ENCODE measurements at places on chromosomes 3 and 15.
A peak's percentile ranks its signal among the peaks of the same experiment; 100 is the strongest.

GRCh38 chr3:47193871-47194859 lies 30.3 kb upstream of the SETD2 start:
- H3K27ac ChIP-seq = no peak overlapping the region
- H3K4me3 ChIP-seq = no peak overlapping the region
- H3K27me3 ChIP-seq = no peaks in the 10 kb centered on the region

- H3K36me3 ChIP-seq = no peaks in the 10 kb centered on the region
- no peak overlapping the region for H3K4me3 ChIP-seq
- H3K27ac ChIP-seq = peak overlapping the region; percentile 8
- H3K27me3 ChIP-seq = no peaks in the 10 kb centered on the region
Measured at GRCh38 chr3:10198761-10199649, 34.3 kb downstream of the IRAK2 start.

DNA sequence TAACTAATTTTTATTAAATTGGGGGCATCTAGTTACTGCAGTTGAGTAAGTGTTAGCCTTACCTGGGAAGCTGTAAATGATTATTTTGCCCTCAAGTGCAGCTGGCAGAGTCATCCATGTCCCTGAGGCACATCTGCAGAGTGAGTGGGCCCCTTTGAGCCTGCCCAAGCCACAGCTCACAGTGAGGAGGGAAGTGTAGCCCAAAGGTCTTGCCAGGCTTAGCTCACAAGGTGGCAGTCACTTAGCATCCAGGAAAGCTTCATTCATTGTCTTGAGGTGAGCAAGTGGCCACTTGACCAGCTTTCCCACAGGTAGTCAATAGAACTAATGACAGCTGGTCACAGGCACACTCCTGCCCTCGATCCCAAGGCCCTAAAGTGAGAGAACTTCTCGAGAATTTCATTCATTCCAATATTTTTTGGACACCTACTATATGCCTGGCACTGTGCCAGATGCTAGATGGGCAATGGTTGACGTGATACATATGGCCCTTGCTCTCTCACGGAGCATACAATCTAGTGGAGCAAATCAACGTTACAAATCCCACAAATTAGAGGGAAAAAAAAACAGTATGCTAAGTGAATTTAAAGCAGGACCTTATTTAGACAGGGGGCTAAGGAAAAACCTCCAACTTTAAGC lies 163.3 kb upstream of the IL12A start:
- H3K27ac ChIP-seq = no peak overlapping the region
- peaks cover 16% of the 10 kb centered on the region for H3K4me1 ChIP-seq
- no peak for DNase-seq
- H3K27me3 ChIP-seq = no peaks in the 10 kb centered on the region

DNA sequence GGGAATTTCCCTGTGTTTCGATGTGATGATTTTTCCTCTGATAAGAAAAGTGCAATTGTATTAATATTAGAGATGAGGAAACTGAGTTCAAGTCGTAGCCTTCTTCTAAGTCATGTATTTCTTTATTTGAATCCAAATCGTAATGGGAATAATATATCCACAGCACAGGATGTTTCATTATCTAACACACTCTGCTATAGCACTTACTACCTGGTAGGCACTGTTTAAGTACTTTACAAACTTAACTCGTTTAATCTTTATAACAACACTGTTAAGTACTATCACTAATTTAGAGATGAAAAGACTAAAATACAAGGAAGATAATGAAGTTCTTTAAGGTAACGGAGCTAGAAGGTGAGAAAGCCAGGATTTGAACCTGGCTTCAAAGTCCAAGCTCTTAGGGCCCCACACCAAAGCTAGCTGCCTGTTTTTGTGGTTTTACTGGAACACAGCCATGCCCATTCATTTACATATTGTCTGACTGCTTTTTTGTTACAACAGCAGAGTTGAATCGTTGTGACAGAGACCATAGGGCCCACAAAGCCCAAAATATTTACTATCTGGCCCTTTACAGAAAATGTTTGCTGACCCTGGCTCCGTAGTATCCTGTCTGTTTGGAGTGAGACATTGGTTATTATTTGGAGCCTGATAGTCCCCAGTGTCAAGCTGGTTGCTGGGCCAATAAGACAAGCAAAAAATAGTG lies 9.6 kb upstream of the ATP13A3 start:
- no peak for DNase-seq
- H3K27me3 ChIP-seq = no peaks in the 10 kb centered on the region
- H3K4me1 ChIP-seq = peaks cover 14% of the 10 kb centered on the region
- H3K4me3 ChIP-seq = no peak overlapping the region

GRCh38 chr3:185042312-185043050 lies 110.4 kb downstream of the C3orf70 start:
- DNase-seq = peak; percentile 62
- H3K4me3 ChIP-seq = no peak overlapping the region
- no peaks in the 10 kb centered on the region for H3K36me3 ChIP-seq
- peaks cover 4% of the 10 kb centered on the region for H3K4me1 ChIP-seq
- no peaks in the 10 kb centered on the region for H3K27me3 ChIP-seq
- H3K27ac ChIP-seq = no peak overlapping the region

DNA sequence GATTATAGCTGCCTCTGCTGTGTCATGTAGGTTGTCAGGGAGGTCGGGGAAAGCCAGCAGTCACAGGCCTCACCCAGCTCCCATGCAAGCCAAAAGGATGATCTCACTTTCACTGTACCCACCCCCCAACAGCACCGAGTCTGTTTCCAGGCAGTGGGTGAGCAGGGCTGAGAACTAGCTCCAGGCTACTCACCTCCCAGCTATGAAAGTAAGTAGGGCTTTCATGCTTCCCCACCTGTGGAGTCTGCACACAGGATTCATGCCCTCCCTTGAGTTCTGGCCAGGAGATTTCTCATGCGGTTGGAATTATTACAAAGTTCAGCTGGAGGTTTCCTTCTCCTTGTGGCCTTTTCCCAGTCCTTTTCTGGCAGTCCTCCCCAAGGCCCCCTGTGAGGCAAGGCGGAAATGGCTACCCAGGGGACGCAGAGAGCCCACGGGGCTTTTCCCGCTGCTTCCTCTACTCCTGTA lies 356.2 kb downstream of the SV2B start:
- H3K36me3 ChIP-seq = no peaks in the 10 kb centered on the region
- no peak overlapping the region for H3K27ac ChIP-seq
- H3K27me3 ChIP-seq = no peaks in the 10 kb centered on the region
- no peak overlapping the region for H3K4me3 ChIP-seq
- H3K4me1 ChIP-seq = no peaks in the 10 kb centered on the region

GRCh38 chr3:129398803-129399144 lies 29.7 kb downstream of the EFCAB12 start:
- H3K4me1 ChIP-seq = no peaks in the 10 kb centered on the region
- no peaks in the 10 kb centered on the region for H3K36me3 ChIP-seq

- no peak for DNase-seq
- H3K36me3 ChIP-seq = no peaks in the 10 kb centered on the region
- H3K4me3 ChIP-seq = no peak overlapping the region
- H3K4me1 ChIP-seq = no peaks in the 10 kb centered on the region
- H3K27me3 ChIP-seq = no peaks in the 10 kb centered on the region
- no peak overlapping the region for H3K27ac ChIP-seq
Measured at GRCh38 chr3:185084901-185085300, 68.0 kb downstream of the C3orf70 start.

DNA sequence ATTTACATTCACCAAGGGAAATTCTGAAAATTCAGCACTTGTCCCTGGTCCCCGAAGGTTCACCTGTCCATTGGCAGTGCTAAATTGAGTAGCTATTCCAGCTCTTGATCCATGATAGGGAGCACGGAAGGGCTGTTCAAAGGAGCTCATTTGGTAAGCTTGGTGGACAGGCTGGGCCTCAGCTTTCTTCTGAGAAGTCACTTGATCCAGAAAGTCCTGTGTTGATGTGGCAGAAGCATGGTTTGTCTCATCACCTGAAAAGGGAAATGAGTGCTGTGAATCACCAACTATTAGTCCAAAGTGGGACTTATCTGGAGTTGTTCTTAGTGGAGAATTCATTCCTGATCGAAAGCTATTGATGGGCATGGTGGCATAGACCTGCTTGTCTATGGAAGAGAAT lies 19.9 kb upstream of the SLC12A8 start:
- no peak overlapping the region for H3K4me3 ChIP-seq
- no peak overlapping the region for H3K27ac ChIP-seq
- H3K4me1 ChIP-seq = peaks cover 2% of the 10 kb centered on the region
- no peak for DNase-seq
- H3K27me3 ChIP-seq = no peaks in the 10 kb centered on the region

DNA sequence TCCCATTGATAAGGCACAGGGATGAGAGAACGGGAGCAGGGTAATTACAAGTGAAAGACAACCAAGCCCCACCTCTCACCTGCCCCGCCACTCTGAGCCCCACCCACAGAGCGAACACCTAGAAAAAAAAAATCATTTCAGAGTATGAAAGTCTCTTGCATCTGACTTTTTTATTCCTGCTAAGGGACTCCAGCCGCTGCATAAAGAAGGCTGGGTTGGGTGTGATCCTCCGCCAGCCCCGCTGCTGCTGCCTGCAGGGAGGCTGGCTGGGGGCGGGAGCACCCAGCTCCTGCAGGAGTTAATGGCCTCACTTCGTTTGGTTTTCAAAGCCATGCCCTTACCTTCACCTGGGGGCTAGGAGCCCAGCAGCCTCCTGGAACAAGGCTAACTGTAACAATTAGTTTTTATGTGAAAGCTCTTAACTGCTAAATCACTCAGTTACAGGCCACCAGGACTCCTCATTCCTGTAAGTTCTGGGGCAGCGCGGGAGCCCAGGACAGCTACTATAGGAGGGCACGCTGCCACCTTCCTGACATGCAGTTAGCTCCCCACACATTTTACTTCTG lies 78.0 kb upstream of the SNRPA1 start:
- no peaks in the 10 kb centered on the region for H3K4me1 ChIP-seq
- H3K27me3 ChIP-seq = no peaks in the 10 kb centered on the region
- no peak overlapping the region for H3K4me3 ChIP-seq
- no peak for DNase-seq
- H3K27ac ChIP-seq = no peak overlapping the region

GRCh38 chr3:180280555-180280954 lies 243.8 kb upstream of the PEX5L start:
- H3K36me3 ChIP-seq = no peaks in the 10 kb centered on the region
- H3K4me3 ChIP-seq = no peak overlapping the region
- peak; percentile 60 for DNase-seq
- H3K27ac ChIP-seq = no peak overlapping the region

DNA sequence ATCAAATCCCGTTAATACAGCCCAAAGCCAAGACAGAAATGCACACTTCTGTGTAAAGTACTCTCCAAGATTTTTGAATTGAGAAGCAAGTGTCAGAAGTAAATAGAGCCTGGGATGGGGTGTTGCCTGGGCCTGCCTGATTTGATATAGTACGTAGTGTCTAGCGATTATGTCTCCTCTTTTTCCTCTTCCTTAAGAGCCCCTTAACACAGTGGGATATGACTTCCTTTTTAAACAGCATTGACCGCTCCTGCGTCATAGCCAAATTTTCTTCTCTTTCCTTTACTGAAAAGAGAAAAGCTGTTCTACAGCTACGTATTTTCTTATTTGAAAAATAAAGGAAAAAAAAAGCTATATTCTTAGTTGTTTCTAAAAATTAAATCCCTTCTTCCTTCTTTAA lies 97.7 kb downstream of the PLCL2 start:
- no peaks in the 10 kb centered on the region for H3K27me3 ChIP-seq
- H3K36me3 ChIP-seq = no peaks in the 10 kb centered on the region
- no peak overlapping the region for H3K4me3 ChIP-seq
- H3K27ac ChIP-seq = no peak overlapping the region
- DNase-seq = no peak

DNA sequence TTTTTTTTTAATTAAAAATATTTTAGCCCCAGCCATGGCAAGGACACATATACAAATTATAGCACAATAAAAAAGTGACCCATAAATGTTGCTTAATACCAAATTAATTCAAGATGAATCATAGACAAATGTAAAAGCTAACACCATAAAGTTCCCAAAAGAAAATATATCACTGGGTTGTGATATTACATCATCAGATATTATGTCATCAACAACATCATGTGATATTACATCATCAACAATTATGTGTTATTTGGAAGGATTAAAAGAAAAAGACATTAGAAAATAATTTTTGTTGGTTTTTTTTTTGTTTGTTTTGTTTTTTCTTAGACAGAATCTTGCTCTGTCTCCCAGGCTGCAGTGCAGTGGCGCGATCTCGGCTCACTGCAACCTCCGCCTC lies 34.5 kb upstream of the ABHD10 start:
- H3K27ac ChIP-seq = no peak overlapping the region
- no peak for DNase-seq
- no peak overlapping the region for H3K4me3 ChIP-seq
- H3K4me1 ChIP-seq = no peaks in the 10 kb centered on the region
- no peaks in the 10 kb centered on the region for H3K27me3 ChIP-seq
